Amygdala (tissue), 56 donors: ENCODE measurements at places on chromosomes 1 and 21.

DNA sequence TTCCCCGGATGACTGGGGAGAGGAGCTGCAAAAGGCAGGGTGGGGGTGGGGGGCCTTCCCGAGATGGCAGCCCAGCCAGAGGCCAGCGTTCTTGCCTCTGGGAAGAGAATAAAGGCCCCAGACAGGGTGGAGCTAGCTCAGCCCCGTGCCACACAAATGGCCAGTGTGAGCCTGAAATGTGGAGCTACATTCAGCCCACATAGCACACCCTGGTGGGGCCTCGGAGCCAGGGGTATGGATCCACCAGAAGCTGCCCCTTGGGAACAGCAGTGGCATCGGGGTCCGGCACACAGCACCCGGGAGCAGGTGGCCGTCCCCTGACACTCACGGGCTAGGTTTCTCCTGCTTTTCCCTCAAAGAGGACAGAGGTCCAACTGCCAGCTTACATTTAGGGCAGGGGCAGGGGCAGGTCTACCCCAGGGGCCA is 93.9 kb downstream of the PDE9A start:
- DNase-seq = no peak

DNA sequence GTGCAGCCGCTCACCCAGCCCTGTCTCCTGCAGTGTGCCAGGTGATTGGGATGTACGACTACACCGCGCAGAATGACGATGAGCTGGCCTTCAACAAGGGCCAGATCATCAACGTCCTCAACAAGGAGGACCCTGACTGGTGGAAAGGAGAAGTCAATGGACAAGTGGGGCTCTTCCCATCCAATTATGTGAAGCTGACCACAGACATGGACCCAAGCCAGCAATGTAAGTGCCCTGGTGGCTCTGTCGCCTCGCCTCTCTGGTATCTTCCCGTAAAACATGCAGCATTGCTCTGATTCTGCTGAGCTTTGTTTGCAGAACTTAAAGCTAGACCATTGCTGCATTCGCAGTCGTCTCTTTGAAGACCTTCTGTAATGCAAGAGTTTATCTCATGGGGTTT is 79.2 kb downstream of the ATP5PO start:
- no peak for DNase-seq

DNA sequence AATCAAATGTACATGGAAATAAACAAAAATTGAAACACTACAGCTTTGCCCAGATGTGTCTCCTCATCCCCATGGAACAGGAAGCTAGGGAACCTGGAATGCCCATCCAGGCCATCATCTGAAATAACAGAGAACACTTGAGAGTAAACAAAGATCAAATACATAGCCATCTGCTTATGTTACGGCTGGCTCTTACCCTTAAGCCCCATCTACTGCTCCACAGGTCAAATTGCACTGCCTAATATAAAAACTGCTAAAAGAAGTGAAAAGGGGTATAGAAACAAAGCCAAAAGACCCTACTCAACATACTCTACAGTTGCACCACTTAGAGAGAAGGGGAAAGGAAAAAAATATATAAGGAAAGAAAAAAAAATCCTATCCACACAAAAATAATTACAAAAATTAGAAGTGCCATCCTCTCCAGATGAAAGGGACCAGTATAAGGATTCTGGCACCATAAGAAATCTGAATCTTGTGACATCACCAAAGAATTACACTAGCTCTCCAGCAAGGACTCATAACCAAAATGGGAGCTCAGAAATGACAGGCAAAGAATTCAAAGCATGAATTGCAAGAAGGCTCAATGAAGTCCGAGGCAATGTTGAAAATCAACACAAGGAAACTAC is 26.9 kb downstream of the OR6Y1 start:
- no peak for DNase-seq

DNA sequence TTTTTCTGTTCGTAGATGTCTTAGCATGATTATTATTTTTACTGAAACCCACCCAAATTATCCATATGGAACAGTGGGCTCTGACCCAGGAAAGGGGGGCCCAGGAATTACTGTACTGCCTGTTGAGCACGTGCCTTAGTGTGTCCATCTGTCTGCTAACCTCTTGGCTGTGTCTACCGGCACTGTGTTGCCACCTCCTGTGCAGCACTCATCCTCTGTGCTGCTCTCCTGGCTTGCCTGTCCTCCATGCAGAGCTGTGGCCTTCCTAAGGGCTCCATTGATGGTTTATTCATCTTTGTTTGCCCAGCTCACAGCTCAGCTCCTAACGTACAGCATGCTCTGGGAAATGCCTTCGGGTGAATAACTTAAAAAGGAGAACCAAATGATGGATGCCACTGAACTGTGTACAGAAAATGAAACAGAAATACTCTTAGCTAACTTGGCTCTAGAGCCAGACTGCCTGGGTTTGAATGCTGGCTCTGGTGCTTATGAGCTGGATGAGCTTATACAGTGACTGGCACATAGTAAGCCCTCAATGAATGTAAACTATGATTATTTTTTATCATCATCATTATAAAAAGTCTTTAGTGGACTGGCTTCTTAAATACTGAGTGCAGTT is 11.4 kb upstream of the RPTN start:
- no peak for DNase-seq

DNA sequence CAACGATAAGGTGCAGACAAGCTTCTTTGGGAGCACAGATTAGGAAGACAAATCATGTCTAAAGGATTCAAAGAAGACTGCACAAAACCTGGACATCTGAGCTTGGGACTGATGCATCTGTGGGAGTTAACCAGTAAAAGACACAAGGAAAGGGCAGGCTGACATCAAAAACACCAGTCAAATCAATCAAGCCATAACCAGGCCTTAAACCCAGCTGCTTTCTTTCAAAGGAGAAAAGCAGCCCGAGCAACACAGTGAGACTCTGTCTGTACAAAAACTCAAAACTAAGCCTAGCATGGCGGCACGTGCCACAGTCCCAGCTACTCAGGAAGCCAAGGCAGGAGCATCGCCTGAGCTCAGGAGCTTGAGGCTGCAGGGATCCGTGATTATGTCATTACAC is 411.6 kb downstream of the SMYD3 start:
- DNase-seq = no peak
